Suppressor macrophage treated with lipopolysaccharide for 1 hour (primary cell): ENCODE measurements at places on chromosomes 2 and 18.

GRCh38 chr2:165793161-165793778, 777 bp downstream of the GALNT3 start:
- DNase-seq, result peak; percentile 34

DNA sequence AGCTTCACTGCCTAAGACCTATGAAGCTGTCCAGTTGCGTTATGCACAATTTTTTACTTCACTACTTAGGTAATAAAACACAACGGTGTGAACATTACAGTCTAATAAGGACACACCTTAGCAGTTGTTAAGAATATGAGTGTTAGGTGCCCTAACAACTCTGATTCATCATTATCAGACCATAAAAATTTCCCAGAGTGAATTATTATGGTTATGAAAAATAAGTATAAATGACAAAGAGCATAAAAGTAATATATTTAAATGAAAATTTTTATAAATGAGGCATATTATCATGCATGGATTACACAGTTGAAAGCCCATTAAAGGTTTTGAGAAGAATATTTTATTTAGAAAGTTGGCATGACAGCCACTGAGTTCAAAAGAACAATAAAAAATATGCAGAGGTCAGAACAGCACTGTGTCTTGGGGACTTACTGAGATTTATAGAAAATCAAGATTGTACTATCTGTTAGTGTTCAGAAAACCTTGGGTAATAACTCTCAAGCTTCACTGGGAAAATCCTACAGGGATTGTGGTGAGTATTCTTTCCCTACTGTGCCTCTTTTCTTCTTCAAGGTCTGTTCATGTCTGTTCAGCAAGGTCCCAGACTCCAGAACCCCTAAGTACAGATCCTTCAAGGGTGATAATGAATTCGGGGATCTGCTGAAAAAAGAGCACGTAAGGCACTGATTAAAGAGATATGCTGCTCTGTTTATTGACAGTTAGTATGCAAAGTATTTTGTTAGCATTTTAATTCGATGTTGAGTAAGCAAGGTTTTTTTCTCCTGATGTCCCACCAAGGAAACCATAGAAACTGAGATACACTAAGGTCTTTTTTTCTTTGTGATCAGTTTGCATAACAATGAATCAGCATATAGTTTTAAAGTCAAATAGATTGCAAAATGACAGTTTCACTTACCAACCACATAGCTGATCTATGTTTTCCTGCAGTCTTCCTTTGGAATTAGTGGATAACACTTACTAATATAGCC, 250.0 kb downstream of the DSEL start:
- DNase-seq, result no peak

DNA sequence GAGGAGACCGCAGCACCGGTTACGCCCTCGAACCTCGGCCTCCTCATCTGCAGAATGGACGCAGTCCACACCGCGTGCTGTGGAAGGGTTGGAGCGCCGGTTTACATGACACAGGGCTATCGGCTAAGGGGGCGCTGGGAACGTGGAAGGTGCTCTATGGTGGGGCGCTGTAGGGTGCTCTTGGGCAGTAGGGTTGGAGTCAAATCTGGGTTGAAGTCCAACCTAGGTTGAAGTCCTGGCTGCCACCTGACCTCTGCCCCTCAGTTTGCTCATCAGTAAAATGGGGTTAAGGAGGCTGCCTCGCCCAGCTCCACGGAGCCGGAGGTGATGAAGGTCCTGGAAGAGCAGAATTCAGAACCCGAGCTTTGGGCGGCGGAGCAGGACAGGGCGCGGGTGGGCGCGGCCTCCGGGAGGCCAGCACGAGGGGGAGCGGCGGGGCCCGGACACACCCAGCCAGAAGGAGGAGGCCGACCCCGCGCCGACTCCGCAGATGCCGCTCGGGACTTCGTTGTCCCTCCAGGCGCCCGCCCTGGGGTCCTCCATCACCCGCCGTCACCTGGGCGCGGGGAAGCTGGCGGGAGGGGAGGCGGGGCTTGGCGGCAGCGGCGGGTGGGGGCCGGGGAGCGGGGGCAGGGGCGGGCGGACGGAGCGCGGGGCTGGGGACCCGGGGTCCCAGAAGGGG, 558 bp upstream of the GAREM2 start:
- DNase-seq, result no peak

GRCh38 chr2:177044671-177045070, 167.9 kb upstream of the HNRNPA3 start:
- DNase-seq, result no peak

DNA sequence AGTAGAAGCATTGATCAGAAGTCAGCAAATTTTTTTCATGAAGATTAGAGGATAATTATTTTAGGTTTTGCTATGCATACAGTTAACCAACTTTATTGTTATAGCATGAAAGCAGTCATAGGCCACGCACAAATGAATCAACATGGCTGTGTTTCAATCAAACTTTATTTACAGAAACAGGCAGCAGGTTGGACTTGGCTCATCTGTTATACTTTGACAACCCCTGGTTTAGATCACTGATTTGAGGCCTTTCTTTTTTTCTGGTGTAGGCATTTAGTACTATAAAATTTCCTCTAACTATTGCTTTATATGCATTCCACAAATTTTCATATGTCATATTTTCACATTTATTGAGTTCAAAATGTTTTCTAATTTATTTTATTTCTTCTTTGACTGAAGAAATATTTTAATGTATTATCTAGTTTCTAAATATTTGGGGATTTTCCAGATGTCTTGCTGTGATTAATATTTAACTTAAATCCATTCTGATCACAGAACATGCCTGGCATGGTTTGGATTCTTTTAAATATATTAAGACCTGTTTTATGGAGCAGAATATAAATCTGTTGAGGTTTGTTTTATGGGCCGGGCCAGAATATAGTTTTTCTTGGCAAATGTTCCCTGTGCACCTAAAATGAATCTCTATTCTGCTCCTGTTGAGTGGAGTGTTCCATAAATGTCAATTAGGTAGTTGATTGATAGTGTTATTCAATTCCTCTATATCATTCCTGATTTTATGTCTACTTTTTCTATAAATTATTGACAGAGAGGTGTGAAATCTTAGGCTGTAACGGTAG, 116.3 kb upstream of the KLHL29 start:
- no peak for DNase-seq

DNA sequence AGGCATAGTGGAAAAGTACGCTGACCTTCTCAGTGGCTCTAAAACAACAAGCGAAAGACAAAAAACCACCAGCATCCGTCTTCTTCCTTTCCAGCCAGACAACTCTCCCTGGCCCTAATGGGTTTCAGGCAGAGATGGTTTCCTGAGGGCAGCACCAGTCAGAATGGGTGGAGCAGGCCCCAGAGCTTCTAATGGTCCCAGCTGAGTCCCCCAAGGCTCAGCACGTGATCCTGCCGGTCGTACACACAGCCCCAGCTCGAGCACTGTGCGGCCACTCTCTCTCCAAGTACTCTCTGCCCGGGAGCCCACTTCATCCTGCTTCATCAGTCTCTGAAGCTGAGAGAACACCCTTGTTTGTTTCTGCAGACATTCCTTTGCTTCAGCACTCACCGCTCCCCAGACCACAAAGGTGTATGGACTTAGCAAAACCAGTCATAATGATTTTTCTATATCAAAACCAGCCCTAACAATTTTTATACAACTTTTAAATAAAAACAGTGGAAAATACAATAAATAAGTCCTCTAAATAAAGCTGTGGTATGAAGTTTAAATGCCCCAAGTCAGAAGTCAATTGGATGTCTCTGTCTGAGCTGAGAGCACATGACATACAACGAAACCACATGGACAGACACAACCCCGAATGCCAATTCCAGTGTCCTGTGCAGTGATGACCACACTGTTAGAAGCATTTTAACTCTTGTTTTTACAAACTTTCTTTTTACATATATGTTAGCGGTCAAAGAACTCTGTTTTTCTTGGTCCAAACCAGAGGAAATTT, 63.9 kb downstream of the PARD6G start:
- DNase-seq, result no peak

- peak; percentile 76 for DNase-seq
Observed at GRCh38 chr2:69985216-69985615, 23.8 kb upstream of the ASPRV1 start.

DNA sequence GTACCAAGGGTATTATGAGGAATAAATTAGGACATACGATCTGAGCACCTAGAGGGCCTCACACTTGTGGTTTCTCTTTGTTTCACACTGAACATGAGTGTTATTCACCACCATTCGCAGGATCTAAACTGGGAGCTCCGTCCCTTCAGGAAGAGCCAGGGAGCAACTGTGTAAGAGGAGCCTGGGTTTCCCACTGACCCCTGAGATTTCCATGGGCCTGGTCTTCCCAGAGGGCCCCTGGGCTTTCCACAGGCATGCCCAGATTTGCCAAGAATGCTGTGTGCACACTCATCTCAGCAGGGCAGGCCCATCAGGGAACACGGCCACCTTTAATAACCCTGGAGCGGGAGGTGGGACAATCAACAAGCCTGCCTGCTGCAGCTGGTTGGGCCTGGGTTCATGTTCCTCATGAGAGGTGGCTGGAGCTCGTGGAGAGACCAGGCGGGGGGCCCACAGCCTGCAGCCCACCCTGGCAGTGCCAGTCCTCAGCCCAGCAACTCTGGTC, 416.8 kb upstream of the MYT1L start:
- DNase-seq, result no peak

- no peak for DNase-seq
Observed at GRCh38 chr18:28015671-28016070, 161.3 kb downstream of the CDH2 start.
